ENCODE measurements at places on chromosomes 12 and 14.

GRCh38 chr12:104163631-104164030 is 25.6 kb upstream of the NFYB start:
- no peak for DNase-seq

DNA sequence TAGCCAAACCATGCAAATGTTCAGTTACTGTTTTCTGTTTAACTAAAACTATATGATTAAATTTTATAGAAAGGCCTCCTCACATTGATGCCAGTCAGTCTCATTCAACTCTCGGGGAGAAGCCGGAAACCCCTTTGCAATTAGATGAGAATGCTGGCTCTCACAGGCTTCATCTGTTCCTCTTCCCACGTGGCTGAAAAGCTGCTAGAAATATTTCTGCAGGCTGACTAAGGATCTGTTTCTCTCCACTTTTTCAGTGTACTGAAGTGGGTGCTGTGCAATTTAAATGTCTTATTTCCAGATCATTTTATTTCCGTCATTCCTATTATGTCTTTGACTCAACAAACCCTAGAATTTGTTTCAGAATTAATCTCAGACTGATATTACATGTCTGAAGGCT is 17.4 kb upstream of the KCNH3 start:
- no peak for DNase-seq

DNA sequence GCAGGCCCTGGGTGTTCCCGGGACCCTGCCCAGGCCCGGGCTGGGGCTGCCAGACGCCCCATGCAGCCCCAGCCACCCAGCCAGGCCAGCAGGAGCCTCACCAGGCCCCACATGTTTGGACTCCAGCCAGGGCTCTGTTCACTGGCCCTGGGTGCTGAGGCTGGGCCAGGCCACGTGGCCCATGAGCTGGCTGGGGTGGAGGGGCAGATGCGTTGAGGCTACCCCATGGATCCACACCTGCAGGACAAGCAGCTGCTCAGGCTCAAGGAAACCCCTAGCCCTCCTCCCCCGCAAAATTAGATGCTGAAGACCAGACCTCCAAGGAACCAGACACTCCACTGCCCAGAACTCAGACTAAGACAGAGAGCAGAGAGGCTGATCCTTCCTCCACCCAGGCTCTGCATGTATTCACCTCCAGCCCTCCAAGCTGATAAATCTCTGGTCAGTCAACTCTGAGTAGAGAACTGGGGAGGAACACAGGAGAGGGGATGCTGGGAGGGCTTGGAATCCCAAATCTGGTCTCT is 1.6 kb downstream of the CDH24 start:
- no peak for DNase-seq

GRCh38 chr12:117097159-117097558 is 2.1 kb downstream of the TESC start:
- no peak for DNase-seq

DNA sequence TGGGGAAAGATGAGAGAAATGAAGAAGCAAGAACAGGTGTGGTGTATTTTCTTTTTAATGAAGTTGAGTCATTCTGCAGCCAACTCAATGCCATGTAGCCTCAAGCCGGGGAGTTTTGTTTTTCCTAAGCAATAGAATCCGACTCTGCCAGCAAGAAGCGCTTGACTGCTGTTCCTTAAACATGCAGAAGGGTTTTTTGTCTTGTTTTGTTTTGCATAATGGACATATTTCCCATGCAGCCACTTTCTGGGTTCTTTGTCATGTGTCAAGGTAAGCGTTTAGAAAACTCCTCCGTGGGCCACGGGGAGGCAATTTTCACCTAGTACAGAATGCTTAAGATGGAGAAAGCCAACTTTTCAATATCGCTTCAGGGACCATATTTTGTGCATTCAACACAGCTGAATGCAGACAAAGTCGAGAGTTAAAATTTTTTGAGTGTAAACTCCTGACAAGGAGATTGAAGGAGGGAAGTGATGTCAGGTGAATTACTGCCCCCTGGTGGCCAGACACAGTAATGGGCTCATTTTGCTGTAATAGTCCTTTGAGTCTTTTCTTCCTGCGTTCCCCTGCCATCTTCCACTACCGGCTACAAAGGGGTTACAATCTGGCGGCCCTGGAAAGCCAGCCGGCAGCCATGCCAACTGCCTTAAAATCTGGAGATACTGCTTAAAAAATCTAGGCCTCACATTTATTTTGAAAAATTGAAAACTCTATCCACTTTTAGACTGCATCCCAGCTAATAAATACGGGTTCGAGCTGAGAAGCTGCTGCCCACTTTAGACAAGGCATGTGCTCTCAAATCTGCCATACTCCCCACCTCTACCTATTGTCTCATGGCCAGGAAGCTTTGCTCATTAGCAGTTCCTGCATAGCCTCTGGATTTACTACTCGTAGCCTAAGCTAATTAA is 3.2 kb upstream of the FICD start:
- peak; percentile 79 for DNase-seq

- no peak for DNase-seq
Measured at GRCh38 chr12:113852264-113852663, 113.9 kb downstream of the RBM19 start.

DNA sequence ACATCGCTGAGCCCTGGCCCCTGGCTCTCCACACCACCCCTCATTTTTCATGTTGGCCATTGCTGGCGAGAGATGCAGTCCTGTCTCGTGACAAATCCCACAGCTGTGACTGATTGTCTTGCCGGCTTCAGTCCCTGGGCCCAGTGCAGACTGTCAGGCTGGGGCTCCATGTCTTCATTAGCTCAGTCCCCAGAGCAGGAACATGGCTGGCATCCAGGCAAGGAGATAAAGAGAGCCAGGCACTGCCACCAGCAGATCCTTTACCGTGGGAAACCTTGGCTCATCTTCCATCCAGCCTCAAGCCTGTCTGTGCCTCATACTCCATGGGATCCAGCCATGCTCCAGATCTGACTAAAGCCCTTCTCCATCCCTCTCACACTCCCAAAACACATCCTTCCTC is 284.7 kb upstream of the FKBP4 start:
- no peak for DNase-seq

GRCh38 chr12:120905856-120906384 is 1.8 kb upstream of the SPPL3 start:
- DNase-seq = no peak

DNA sequence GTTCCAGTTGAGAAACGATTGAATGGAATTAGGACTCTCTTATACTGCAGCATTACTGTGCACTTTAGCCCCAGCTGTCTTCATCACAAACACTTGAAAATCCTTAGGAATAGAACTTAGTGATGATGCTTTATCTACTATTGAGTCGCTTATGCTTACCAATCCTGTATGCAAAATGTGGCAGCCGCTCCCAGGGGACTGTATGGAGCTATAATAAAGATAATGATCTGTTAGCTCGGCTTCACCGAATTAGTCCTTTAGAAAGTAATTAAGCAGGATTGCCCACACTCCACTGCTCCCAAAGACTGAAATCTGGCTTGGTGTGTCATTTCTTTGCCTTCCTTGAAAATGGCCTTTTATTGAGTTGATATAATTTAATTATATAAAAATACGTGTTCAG is 10.6 kb downstream of the EML1 start:
- DNase-seq = no peak

DNA sequence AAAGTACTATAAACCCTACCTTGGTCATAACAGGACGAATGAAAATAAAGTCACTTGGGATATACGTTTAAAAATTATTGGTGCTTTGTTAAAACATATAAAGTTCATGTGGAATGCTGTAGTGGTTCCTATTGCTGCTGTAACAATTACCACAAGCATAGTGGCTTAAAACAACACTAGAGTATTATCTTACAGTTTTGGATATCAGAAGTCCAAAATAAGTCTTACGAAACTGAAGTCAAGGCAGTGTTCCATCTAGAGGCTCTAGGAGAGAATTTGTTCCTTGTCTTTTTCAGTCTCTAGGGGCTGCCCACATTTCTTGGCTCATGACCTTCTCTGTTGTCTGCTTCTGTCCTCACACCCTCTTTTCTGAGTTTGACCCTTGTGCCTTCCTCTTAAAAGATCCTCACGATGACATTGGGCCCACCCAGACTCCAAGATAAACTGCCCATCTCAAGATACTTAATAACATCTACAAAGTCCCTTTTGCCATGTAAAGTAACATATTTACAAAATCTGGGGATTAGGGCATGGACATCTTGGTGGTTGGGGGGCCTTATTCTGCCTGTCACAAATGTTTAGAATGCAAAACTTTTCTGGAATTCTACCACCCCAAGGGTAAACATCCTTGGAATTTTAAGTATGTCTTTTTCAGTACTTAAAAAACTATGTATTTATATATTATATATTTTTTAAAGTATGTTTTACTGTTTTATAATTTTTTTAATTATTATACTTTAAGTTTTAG is 178.1 kb downstream of the ETNK1 start:
- DNase-seq = no peak

- no peak for DNase-seq
Measured at GRCh38 chr12:115597157-115597712, 680.3 kb downstream of the MED13L start.

- no peak for DNase-seq
Measured at GRCh38 chr12:119744900-119745606, 77.1 kb downstream of the PRKAB1 start.

DNA sequence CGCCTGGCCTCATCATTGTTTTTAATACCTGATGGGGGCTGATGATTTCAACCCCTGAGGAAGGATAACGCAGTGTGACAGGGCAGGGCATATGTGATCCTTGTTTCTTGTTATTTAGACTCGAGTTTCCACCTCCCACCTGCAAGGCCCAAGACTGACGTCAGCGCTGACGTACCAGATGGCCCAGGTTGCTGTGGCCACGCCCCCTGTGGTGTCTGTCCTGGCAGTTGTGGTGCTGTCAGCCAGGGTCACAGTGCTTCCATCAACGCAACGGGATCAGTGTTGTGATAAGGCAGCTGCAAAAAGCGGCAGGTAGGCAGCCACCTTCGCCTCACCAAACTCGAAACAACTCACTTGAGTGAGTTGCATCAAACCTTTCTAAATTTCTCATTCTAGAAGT is 18.4 kb downstream of the DDX51 start:
- no peak for DNase-seq

DNA sequence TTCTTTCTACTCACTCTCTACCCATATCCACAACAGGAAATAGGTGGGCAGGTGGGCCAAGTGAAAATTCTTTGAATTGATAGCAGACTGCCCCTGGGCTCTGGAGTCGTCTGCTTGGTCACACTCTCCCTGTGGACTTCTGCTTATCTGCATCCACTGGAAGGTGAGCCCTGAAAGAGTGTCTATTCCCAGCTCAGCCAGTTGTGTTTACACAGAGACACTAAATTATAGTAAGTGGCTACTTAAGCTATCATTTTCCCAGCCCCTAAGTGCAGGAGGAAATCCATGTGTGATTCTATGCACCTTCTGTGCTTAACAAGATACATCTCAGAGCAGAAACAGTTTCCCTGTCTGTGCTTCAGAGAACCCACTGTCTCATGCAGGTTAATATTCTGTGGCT is 338.4 kb downstream of the FUT8 start:
- no peak for DNase-seq

DNA sequence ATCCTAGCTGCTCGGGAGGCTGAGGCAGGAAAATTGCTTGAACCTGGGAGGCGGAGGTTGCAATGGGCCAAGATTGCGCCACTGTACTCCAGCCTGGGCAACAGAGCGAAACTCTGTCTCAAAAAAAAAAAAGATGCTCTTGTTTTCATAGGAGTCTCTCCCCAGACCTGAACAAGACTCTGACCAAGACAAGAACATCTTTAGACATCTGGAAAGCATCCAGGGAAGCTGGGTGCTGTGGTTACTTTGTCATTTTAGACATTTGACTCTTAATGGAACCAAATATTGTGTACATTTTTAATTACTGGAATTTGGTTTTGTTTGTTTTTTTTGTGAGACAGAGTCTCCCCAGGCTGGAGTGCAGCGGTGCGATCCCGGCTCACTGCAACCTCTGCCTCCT is 21.1 kb upstream of the ATF1 start:
- no peak for DNase-seq

GRCh38 chr14:56129933-56130332 is 11.7 kb downstream of the PELI2 start:
- DNase-seq = no peak

- no peak for DNase-seq
Measured at GRCh38 chr12:105229371-105229770, 6.6 kb downstream of the APPL2 start.

All from CD4-positive, alpha-beta T cell treated with Interleukin-6 at 100 ng/mL for 8 hours (primary cell).